ENCODE measurements at places on chromosomes 3 and 15.

- no peak for DNase-seq
These were observed 2.1 kb downstream of the RNU5B-1 start for GRCh38 chr15:65306551-65306950.

DNA sequence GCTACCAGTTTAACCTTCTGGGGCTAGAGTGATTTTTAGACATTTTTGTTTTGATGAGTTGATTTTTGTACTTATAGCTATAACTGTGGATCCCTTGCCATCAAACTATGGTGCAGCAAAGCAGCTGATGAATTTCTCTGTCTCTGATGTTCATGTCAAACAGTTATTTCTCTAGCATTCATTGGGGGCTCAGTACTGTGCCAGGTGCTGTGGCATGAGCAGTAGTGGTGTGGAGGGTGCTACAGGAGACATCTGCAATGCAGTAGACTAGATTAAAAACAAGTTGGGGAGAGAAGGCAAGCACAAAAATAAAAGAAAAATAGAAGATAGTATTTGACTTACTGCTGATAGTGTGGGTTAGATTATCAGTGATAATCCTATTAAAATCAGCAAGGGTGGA lies 95.3 kb downstream of the AKAP13 start:
- no peak for DNase-seq

- no peak for DNase-seq
These were observed 42.8 kb downstream of the ZNF609 start for GRCh38 chr15:64503197-64503596.

GRCh38 chr3:95408464-95408862 lies 1345.6 kb downstream of the NSUN3 start:
- no peak for DNase-seq

GRCh38 chr15:76904461-76905012 lies 603 bp downstream of the SCAPER start:
- DNase-seq: no peak

Measured in hematopoietic multipotent progenitor cell (in vitro differentiated cells).